ENCODE measurements at places on chromosomes 12 and 14.

GRCh38 chr12:25715102-25715501, 162.0 kb upstream of the LMNTD1 start:
- DNase-seq = no peak

- DNase-seq = no peak
Observed at GRCh38 chr12:15597125-15597830, 191.9 kb downstream of the EPS8 start.

DNA sequence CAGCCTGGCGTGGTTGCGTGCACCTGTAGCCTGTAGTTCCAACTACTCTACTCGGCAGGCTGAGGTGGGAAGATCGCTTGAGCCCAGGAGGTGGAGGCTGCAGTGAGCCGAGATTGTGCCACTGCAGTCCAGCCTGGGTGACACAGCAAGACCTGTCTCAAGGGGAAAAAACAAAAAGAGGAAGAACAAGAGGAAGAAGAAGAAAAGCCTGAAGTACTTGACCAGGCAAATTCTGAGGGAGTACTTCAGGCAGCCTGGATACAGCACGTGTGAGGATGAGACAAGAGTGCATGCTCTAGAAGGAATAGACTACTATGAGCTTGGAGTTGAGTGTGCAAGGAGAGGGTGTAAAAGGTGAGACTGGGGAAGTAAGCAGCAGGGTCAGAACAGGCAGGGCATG, 1.8 kb downstream of the GDF3 start:
- no peak for DNase-seq

DNA sequence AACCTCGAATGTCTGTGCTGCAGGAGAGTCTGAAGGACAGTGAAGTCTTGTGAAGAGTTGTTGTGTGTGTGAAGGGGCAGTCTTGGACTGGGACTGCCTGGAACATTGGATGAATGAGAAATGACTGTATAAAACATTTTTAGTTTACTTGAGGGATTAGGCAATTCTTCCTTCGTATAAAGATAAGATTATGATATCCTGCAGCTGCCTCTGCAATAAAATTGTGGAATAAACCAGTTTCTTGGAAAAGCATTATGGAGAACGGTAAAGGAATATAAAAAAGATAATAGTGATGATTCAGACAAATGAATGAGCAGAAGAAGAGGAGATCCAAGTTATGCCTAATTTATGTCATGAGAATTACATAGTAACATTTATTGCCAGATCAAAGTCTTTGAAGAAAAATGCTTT, 30.9 kb upstream of the LUM start:
- DNase-seq = no peak

DNA sequence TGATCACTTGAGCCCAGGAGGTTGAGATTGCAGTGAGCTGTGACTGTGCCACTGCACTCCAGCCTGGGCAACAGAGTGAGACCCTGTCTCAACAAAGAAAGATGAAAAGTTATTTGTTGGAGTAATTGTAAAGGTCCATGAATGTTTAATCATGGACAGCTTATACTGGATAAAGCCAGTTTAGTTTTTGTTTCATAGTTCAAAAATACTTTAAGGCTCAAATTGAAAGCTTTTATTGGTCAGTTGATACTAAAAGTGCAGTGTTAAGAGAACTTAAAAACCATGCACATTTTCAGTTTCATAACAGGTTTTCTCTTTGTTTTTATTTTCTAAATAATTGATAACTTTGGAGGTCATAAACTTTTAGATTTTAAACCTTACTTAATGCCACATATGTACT, 108.4 kb downstream of the MON2 start:
- no peak for DNase-seq

- no peak for DNase-seq
Observed at GRCh38 chr12:22256605-22257004, 77.9 kb downstream of the ST8SIA1 start.

- no peak for DNase-seq
Observed at GRCh38 chr12:12180136-12180535, 86.7 kb downstream of the LRP6 start.

DNA sequence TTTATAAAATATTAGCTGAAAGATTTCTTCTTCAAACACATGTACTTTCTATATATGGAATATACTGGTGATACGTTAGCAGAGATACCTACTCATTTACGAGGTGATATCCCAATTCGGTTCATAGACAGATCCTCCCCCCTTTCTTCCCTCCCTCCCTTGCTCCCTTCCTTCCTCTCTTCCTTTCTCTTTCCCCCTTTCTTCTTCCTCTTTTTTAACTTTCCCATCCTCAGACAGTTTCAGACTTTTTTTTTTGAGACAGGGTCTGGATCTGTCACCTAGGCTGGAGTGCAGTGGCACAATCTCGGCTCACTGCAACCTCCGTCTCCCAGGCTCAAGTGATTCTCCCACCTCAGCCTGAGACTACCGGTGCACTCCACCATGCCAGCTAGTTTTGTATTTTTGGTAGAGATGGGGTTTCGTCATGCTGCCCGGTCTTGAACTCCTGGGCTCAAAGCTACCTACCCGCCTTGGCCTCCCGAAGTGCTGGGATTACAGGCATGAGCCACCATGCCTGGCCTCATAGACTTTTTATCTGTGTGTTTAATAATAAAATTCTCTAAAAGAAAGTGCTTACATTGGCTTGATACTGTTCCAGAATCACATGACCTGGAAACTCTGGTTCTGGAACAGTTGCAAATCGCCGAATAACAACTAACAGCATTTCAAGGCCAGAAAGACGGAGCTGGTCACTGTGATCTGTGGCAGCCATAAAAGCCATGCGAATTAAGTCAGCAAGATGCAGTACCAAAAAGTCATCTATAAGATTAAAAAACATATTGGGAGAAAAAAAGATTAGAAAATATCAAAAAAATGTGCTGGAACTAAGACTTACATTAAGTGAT, 99.2 kb downstream of the HEATR5A start:
- no peak for DNase-seq

DNA sequence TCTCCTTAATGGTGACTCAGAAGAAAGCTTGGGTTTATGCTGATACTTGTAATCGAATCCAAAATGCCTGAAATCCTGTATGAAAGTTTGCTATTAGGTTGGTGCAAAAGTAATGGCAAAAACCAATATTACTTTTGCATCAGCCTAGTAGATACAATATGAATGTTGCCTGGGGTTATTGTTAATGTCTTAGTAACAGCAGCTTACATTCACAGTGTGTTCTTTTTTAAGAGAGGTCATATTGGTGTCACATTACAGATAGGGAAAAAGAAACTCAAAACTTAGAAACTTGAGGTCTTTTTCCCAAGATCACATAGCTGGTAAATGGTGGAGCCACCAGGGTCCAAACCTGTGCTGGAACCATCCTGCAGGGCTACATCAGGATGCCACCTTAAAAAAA, 25.2 kb downstream of the SRGAP1 start:
- no peak for DNase-seq

DNA sequence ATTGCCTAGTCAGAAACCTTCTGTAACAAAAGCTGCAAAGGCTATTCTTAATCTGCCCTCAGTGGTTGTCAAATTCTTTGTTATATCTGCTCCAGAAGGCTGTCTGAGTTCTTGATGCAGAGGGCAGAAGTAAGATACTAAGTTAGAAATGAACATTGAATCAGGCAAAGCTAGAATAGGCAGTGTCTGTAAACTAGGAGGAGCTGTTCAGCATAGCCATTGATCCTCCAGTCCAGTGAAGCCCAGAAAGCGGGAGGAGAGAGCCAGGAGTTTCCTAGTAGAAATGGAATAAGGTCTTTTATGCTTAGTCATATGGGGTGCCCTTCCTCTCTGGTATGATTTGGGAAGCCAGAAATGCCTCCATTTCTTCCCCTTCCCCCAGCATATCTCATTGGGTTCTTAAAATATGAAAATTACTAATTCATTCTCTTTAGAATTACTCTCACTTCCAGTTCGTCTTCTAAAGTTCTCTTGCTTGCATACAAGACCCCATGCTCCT, 76.2 kb downstream of the APAF1 start:
- no peak for DNase-seq

All from iPS DF 6.9 (cell line).